K562 (cell line): ENCODE measurements at places on chromosomes 2 and 18. TPM values are rescaled to one million over a fixed set of nuclear protein-coding genes. Genes with fewer than 3 reads are reported as not detected.
A peak's percentile ranks its signal among the peaks of the same experiment; 100 is the strongest.

- no peak for DNase-seq
Observed at GRCh38 chr18:28820353-28820752, 643.4 kb upstream of the CDH2 start.

- peak; percentile 95 for DNase-seq
Observed at GRCh38 chr2:174334781-174335251, at the start of gene SP9. TSS of gene SP9 (plus strand) at chr2:174334954. CDS start at chr2:174335093, 139 bp downstream.

DNA sequence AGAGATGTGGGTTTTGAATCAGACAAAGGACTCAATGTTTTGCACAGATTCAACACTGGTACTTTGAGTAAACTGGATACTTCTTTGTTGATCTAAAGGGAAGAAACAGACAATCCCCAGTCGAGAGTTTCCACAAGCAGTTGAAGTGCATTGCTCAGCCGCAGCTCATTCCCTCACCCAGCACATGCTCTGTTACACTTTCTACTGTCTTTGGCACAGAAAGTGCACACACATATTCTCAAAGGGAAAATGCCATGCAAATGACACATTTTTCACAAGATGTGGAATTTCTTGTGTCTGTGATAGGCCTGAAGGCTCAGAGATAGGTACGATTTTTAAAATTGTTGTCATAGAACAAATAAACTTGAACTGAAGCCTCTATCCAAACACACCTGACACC is 258.9 kb upstream of the TRIB2 start:
- DNase-seq, result no peak

Gene CDH19
- not detected in 2 replicates for total RNA-seq

DNA sequence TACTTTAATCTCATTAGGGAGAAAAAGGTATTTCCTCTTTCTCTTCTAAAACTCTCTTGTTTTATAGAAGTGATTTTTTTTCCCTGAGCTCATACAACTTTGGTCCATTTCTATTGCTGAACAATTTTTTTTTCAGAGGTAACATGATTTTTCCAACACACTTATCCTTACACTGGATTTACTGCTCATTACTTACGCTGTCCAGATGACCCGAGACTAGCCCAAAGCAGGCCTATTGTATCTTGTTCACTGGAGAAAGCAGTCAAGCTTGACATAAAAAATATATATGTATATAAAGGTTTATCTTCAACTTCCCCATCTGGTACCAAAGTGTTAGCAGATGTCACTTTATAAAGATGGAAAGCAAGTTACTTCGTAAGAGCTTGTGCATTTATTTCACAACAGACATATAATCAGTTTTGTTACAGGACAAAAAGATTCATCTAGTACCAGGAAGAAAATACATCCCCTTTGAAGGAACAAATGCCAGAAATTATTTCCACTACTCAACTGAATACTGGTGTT is 70.4 kb upstream of the KIDINS220 start:
- no peak for DNase-seq

GRCh38 chr18:78625847-78626246 is 353.8 kb upstream of the SALL3 start:
- no peak for DNase-seq
